NCI-H187 (cell line): ENCODE measurements at places on chromosomes 3 and 15.

DNA sequence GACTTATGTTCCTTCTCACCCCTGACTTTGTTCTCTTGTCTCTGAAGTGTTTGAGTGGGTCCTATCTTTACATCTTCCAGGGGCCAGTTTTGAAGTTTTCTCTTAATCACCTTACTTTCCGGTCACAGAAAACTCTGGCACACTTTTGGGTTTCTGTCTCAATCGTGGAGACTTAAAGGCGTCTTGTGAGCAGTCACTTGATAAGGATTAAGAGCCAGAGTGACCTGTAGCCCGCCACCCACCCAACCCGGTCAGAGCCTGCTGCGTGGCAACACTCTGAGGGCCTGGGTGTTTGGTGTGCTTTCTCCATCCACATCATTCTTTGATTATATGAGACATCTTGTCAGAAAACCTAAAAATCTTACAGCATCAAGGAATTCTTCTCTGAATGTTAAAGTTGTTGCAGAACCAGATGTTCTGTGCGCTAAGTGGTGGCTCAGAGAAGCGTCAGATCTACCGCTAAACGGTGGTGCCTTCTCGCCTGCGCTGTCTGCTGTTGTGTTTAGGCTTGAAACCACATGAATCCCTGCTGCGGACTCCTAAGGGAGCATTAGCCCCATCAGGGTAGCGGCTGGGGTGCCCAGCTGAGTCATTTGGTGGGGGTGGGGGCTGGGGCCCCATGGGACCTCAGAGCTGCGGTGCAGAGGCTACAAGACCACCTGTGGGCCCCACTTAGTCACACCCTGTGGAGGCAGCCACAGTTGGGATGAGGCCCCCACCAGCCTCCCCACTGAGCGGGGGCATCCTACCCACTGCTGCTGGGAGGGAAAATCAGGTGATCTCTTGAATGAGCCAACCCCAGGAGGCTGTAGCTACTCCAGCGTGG lies 158.7 kb upstream of the BHLHE40 start:
- no peak for DNase-seq

- no peak for DNase-seq
Observed at GRCh38 chr3:152197451-152197850, 71.3 kb upstream of the MBNL1 start.

DNA sequence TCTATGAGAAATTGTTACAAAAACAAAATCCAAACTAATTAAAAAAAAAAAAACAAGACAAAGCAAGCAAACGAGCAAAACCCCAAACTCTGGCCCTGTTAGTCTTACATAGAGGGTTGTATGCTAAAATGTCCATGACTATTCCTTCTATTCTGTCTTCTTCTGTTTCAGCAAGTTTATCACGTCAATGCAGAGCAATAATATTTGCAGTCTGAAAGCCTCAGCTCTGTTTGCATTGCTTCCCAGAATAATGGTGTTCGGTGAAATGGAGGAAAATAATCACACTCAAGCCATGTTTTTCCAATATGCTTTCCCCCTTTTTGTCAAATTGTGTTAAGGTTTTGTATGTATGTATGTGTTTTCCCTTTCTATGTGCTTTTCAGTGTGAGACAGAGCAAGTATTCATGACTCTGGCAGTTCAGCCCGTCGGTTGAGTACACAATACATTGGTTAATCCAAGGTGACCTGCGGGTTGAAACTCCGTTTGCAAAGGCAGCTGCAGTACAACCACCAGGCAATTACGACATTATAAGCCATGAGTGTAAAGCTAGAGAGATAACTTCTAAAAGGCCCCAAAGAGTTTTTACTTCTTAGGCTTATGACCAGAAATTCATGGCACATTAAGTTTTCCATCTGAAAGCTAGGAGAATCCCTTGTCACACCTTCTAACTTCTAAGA lies 34.9 kb upstream of the MAGI1 start:
- no peak for DNase-seq

DNA sequence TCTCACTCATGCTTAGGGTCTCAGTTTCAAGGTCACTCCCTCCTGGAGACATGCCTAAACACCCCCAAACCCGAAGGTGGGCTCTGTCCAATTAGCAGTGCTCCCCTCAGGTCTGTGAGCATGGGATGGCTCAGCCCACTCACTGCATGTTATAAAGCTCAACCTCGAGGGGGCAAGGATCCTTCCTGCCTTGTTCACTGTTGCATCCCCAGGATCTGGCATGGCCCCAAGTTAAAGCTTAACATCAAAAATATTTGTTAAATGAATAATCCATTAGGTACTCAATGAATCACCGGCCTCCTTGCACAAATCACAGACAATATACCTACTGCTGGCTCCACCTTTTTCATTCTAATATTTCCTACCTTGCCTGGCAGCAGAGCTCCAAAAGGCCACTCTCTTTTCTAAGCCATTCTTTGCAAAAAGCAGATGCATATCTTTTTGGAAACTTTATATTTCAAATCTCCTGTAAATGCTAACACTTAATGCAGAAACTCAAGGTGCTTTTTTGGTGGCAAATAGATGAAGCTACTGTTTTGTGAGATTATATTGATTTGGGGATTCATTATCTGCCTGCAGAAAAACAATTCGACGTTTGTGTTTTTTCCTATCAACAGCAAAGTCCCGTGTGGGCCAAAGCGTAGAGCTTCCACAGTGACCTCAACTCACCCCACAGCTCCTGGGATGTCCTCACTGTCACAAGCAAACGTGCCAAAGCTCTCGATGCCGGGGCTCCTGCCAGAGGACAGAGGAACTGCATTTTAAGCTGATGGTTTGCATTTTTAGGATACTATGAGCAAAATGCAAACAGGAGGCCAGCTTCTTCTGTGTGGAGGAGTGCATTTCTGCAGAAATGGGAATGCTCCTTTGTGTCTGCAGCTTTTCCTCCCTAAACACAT lies 35.4 kb downstream of the PCOLCE2 start:
- no peak for DNase-seq

GRCh38 chr3:142394921-142395622 lies 52.8 kb downstream of the XRN1 start:
- DNase-seq, result no peak

- no peak for DNase-seq
Observed at GRCh38 chr15:99324700-99325099, 73.4 kb downstream of the LRRC28 start.

DNA sequence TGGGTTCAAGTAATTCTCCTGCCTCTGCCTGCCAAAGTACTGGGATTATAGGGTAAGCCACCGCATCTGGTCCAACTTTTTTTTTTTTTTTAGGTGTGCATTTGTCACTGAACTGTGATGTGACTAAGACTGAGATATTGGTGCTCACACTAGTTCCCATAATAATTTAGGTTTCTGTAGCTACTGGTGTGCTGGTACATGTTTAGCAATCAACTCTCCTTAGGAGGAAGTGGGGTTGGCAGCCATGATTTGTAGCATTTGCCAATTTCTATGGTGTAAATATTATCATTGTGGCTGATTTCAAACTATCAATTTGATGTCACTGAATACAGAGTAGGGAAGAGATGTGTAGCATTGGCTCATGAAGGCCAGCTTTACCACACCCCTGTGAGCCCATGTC lies 372.7 kb downstream of the EDEM1 start:
- DNase-seq, result no peak

- no peak for DNase-seq
Observed at GRCh38 chr3:28042095-28042635, 199.3 kb upstream of the CMC1 start.

DNA sequence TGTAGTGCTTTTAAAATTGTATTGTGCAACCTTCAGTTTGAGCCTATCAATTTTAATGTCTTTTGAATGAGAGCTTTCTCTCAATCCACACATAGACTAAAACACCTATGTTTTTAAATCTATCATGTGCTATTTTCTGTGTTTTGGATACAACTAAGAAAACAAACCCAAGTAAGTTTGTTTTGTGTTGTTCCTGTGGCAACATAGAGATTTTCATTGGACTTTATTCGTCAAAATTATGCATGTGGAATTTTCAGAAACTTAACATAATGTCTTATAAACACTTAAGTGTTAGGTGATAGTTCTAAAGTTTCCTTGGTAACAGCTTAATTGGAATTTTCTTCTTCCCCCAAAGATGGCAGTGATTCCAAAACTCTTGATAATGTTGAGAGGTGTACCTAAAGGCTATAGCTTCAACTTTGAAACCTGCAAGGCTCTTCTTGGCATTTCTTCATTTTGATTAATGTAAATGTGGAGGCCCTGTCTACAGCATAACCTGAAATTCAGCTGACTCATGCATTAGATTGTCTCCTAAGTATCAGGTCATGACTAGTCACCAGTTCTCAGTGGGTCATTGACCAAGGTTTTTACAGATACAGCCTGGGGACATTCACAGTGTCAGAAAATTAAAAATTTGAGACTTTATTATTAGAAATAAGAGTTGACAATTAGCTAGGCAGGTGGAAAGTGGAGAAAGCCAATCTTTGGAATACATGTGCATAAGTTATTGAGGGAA lies 44.4 kb downstream of the COL6A5 start:
- no peak for DNase-seq

- DNase-seq, result no peak
Observed at GRCh38 chr3:55751730-55752129, 264.6 kb upstream of the WNT5A start.

DNA sequence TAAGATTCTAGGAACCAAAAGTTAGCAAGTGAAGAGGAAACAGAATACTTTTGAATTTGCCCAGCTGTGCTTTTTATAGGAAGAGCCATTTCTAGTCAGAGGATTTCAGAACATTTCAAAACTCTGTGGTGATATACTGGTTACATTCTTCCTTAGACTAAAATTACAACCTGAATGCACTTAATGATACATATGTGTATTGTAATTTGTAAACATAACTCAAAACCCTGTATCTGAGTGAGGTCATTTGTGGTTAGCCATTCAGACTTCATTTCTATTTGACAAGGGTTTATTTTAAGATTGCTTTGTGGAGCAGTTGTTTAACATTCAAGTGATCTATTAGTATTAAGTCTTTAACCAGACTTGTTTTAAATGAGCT lies 59.4 kb upstream of the TRIM71 start:
- DNase-seq, result no peak
